ENCODE measurements at places on chromosomes 13 and 19. TPM values are rescaled to one million over a fixed set of nuclear protein-coding genes. Genes with fewer than 3 reads are reported as not detected.

Gene RUBCNL
- total RNA-seq = 5.0 TPM

Gene OR7C2
- total RNA-seq = not detected

Gene CAMSAP3
- total RNA-seq = 18.3 TPM

Gene ATP8B3
- total RNA-seq = 2.4 TPM

Gene KLF5
- total RNA-seq = 50.6 TPM

Gene PSG7
- total RNA-seq = not detected

Gene ZNF571
- 12.6 TPM for total RNA-seq

Gene UBE2L5
- not detected for total RNA-seq

Gene SYT3
- 1.5 TPM for total RNA-seq

Gene ZNF699
- 8.5 TPM for total RNA-seq

Gene PTPRH
- 1.3 TPM for total RNA-seq

Gene RFX2
- 54.2 TPM for total RNA-seq

Gene ZFR2
- 0.34 TPM for total RNA-seq

Gene KIR2DL4
- not detected for total RNA-seq

Gene ZNF728
- 0.61 TPM for total RNA-seq

DNA sequence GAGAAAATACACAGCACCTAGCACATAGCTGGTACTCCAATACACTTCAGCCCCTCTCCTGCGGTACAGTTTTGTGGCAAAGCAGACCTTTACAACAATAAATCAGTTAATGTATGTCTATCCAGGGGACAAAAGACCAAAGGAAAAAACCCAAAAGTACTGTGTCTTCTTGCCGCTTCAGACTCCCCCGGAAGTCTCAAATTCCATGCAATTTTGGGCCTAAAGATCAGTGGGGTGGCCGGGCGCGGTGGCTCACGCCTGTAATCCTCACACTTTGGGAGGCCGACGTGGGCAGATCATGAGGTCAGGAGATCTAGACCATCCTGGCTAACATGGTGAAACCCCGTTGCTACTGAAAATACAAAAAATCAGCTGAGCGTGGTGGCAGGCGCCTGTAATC lies 16.2 kb downstream of the CARS2 start:
- DNase-seq = no peak

DNA sequence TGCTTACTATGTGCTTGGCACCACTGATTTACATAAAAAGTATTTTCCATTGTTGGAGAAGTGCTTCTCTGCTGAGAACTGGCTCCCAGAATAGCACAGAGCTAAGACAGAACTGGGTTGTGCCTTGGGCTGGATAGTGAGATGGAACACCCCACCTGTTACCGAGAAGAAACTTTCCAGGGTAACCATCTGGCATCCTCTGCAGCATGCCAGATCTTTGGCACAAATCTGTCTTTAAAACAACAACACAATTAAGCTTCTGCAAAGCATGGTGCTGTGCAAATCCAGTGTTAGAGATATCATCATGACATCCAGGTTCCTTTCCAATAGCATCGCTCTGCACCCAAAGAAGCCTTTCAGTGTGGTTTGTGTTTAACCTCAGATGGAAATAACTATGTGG lies 202.5 kb upstream of the RFC3 start:
- DNase-seq = no peak

- peak; percentile 19 for DNase-seq
Measured at GRCh38 chr13:103284466-103284865, 218.2 kb upstream of the SLC10A2 start.

- DNase-seq = no peak
Measured at GRCh38 chr19:3606174-3606689, 443 bp downstream of the TBXA2R start.

- peak; percentile 55 for DNase-seq
Measured at GRCh38 chr19:1465191-1466016, 13.6 kb downstream of the C19orf25 start.

GRCh38 chr19:32464279-32464678 lies 58.7 kb downstream of the DPY19L3 start:
- peak; percentile 25 for DNase-seq

- DNase-seq = no peak
Measured at GRCh38 chr13:105936816-105937215, 598.6 kb downstream of the EFNB2 start.

- DNase-seq = peak; percentile 58
Measured at GRCh38 chr19:29245215-29245614, 32.3 kb upstream of the UQCRFS1 start.

- DNase-seq = no peak
Measured at GRCh38 chr13:67013709-67014108, 216.4 kb downstream of the PCDH9 start.

DNA sequence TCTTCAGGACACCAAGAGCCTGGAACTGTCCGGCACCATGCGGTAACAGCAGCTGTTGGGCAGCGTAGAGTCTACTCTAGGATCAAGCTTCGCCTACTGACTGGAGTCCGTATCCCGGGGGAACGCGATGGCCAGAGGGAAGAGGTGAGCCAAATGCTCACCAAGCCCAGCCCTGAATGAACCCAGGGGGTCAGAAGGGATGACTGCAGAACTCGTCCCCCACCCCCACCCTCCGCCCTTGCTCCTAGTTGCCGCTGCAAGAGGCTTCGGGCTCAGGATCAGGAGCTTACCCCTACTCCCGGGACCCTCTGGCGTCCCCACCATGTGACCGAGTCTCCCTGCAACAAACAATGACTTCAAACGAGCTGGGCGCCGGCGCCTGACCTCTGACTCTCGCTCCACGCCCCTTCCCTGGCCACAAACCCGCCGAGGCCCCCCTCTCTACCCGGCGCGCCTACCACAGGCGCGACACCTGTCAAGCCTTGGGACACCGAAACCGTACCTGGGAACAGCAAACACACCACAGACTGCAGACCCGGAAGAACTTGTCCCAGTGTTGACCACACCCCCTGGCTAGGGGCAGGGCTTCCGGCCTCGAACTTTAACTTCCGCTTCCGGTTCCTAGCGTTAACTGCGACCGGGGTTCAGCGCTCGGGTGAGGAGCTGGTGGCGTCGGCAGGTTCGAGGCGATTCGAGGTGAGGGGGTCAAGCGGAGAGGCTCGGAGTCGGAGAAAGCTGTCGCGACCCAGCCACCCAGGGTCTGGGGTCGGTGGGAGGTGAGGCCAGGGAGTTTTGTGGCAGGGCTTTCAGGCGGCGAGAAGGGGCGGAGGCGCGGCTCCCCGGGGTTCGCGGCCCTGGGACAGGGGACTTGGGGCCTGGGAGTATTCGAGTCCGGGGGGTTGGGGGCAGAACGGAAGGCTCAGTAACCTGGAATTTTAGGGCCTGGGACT lies at the start of gene UBL5:
Gene UBL5 (plus strand): TSS at position 630 of the 950 bp plus-strand sequence. CDS start 420 bp downstream, outside the sequence.
- peak; percentile 88 for DNase-seq

- no peak for DNase-seq
Measured at GRCh38 chr19:1370579-1371361, 12.9 kb upstream of the NDUFS7 start.

- peak; percentile 22 for DNase-seq
Measured at GRCh38 chr13:77492982-77493381, 42.5 kb upstream of the SCEL start.

GRCh38 chr19:14686411-14686810 lies 3.4 kb upstream of the ZNF333 start:
- DNase-seq = no peak

DNA sequence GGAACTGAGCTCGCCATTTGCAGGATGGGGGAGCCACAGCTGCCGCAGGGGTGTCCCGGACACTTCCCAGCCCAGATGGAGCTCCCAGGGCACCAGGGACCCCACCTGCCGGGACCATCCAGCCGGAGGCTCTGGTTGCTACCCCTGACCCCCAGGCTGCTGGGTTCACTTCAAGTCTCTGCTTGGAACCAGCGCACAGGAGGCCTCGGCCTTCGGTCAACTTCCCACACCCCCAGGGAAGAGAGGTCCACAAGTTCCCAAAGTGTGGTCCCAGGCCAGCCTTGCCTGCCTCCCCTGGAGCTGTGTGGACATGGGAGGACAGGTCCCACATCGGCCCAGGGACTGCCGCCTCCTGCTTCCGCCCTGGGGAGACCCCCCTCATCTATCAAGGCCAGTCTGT lies 117.0 kb downstream of the TEX29 start:
- DNase-seq = no peak

DNA sequence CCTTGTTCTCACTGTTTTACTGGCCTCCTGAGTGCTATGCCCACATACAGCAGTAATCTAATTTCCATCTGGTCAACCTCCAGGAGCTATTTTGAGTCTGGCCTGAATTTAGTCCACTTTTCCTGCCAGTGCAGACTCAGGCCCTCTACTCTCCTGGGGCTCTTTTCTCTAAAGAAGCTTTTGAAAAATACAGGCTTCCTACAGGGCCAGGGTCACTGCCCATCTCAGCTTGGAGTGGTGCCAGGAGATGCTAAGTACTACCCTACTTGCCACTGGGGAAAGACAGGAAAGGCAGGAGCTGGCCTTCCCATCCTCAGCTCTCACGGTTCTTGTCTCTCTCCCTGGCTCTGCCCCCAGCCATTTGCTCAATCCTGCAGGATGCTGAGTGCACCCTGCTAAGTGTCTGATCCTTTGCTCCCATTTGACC lies 101.7 kb upstream of the SERP2 start:
- DNase-seq = no peak

- DNase-seq = no peak
Measured at GRCh38 chr13:47832458-47832972, 168.6 kb downstream of the SUCLA2 start.

GRCh38 chr19:15418231-15418578 lies 583 bp downstream of the AKAP8L start:
- peak; percentile 84 for DNase-seq

- DNase-seq = no peak
Measured at GRCh38 chr19:16715611-16716010, 4.0 kb upstream of the NWD1 start.

- DNase-seq = no peak
Measured at GRCh38 chr13:94701313-94702180, 10.8 kb downstream of the SOX21 start.

GRCh38 chr13:99418103-99418842 lies 83.0 kb upstream of the TM9SF2 start:
- DNase-seq = no peak

GRCh38 chr19:46321653-46322052 lies 24.8 kb downstream of the HIF3A start:
- DNase-seq = no peak

DNA sequence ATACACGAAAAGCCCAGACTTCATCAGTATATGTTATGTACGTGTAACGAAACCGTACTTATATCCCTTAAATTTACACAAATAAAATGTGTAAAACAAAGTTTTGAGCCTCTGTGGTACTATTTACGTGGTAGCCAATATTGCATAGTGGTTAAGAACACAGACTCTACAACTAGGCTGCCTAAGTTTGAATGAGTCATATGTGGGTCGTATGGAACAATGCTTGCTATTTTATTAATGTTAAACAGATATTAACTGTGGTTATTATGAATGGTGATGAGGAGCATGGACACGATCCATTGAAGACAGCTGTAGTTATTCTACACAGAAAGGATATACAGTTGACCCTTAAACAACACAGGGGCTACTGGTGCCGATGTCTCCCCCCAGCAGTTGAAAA lies 42.5 kb downstream of the DPY19L3 start:
- no peak for DNase-seq

GRCh38 chr13:57450356-57450755 lies 181.2 kb upstream of the PCDH17 start:
- DNase-seq = no peak

- no peak for DNase-seq
Measured at GRCh38 chr13:66314911-66315310, 915.2 kb downstream of the PCDH9 start.

GRCh38 chr13:104571161-104571892 lies 1505.1 kb upstream of the SLC10A2 start:
- peak; percentile 86 for DNase-seq

GRCh38 chr13:109722068-109722467 lies 64.3 kb downstream of the IRS2 start:
- no peak for DNase-seq

DNA sequence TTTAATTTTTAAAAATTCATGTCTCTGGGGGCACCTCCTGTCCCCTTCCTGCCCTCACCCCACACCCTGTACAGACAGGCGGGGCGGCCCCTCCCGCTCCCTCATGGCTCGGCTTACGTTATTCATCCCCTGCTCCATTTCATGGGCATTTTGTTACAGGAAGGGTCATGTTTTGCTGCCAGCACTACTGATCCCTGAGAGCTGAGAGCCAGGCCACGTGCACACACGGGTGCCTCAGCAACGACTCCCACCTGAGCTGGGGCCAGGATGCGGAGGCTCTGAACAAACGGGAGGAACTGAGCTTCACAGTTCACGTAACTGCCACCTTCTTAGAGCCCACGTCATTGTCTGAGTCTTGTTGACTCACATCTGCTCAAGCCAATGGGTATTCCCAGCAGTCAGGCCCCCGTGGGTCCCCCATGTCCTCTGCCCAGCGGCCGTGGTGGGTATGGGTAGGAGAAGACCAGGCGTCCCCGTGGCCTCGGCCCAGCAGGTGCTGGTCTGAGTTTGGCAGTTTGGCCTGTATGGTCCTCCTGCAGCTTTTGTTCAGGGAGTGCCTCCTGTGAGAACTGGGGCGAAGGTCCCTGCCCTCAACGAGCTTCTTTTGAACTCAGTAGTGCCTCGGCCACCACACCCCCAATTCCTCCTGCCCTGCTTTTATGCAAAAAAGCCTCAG lies 16.4 kb upstream of the TMEM255B start:
- DNase-seq = no peak

DNA sequence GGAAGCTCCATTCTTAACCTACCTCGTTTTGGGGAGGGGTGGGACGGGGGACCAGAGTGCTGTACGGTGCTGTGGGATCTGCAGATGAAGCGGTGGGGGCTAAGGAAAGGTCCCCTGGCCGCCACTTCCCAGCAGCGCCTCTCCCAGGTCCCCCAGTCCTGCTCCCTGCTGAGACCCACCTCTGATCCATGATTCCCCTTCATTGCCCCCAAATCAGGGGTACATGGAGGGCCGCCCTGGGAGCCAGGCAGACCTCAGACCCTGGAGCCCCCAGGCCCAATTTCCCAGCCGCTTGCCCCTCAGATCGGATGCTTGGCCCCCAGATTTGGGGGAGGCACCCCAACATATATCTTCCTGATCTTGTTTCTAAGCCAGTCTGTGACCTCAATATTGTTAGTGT lies 3.8 kb upstream of the FAM98C start:
- DNase-seq = no peak
